Suprapubic skin (tissue), 4 donors: ENCODE measurements at places on chromosomes 7 and 10. TPM values are rescaled to one million over a fixed set of nuclear protein-coding genes. Genes with fewer than 3 reads are reported as not detected.
A peak's percentile ranks its signal among the peaks of the same experiment; 100 is the strongest.

Gene ANKRD30A
- not detected for total RNA-seq

GRCh38 chr10:124078714-124079113 is 14.7 kb downstream of the CHST15 start:
- no peak overlapping the region for H3K27ac ChIP-seq
- no peak for DNase-seq
- no peaks in the 10 kb centered on the region for H3K27me3 ChIP-seq
- peaks cover 15% of the 10 kb centered on the region for H3K4me1 ChIP-seq
- no peak overlapping the region for H3K4me3 ChIP-seq
- H3K36me3 ChIP-seq, result no peaks in the 10 kb centered on the region

GRCh38 chr10:70303730-70304129 is 19.9 kb upstream of the NPFFR1 start:
- no peaks in the 10 kb centered on the region for H3K36me3 ChIP-seq
- no peak for DNase-seq
- no peak overlapping the region for H3K4me3 ChIP-seq
- no peak overlapping the region for H3K27ac ChIP-seq
- H3K27me3 ChIP-seq, result no peaks in the 10 kb centered on the region
- H3K4me1 ChIP-seq, result no peaks in the 10 kb centered on the region

- H3K4me1 ChIP-seq, result no peaks in the 10 kb centered on the region
- H3K36me3 ChIP-seq, result no peaks in the 10 kb centered on the region
- H3K27me3 ChIP-seq, result peaks cover 9% of the 10 kb centered on the region
Observed at GRCh38 chr7:69335331-69335730, 262.9 kb upstream of the AUTS2 start.

GRCh38 chr10:122559228-122559627 is 1.3 kb upstream of the DMBT1 start:
- H3K4me3 ChIP-seq, result no peak overlapping the region
- no peak overlapping the region for H3K27ac ChIP-seq
- no peak for DNase-seq
- peaks cover 16% of the 10 kb centered on the region for H3K4me1 ChIP-seq
- H3K27me3 ChIP-seq, result peaks cover 9% of the 10 kb centered on the region
- no peaks in the 10 kb centered on the region for H3K36me3 ChIP-seq

DNA sequence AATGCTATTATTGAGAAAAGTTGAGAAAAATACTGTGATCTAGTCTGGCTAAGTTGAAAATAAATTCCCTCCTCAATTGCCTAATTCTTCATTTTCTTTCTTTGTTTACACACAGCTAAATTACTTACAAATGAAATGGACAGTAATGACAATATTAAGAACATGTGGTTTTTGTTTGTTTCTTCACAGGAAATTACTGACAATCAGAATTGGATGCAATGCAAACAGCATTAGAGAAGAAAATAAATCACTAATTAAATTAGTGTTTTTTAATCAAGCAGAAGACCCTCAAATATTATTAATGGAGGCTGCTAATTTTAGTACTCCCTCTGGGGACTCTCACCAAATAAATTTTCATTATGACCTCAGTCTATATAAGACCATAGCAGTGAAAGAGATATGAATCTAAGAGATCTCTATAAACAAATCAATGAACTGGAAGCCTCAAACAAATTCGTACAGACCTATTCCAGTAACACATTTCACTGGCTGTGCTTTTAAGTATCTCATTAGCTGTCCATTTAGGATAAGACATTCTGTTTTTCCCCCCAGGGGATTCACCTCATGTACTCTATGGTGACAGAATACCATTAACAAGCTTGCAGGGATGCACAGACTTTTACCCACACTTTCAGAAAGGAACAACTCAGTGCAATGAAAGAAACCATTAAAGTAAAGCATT is 202.0 kb upstream of the DGKB start:
- no peak overlapping the region for H3K27ac ChIP-seq
- H3K27me3 ChIP-seq, result no peaks in the 10 kb centered on the region
- no peaks in the 10 kb centered on the region for H3K4me1 ChIP-seq
- H3K36me3 ChIP-seq, result no peaks in the 10 kb centered on the region

DNA sequence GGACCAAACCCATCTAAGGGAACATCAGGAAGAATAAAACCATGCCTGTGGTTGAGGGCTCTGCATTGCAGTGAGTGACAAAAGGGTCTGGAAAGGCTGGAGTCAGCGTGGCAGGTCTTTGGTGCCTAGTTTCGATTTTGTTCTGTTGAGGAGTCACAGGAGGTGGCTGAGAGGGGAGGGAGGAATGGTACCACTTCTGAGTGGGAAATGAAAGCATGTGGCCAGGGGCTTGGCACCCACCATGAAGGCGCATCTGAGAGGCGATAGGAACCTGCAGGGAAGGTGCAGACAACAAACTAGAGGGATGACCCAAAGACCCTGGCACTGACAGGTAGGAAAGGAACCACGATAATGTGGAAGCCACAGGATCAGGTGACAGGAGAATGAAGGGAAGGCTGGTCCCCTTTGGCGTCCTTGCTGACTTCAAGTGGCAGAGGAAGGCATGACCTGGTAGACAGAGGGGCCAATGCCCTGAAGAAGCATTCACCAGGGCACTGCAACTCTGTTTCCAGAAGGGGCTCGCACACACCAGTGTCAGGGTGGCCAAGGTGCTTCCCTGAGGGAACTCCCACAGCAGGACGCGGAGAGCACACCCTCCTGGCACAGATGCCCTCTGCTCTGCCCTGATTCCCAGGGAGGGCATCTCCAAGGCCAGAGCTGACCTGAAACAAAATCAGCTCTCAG is 41.7 kb downstream of the HIPK2 start:
- no peak overlapping the region for H3K4me3 ChIP-seq
- H3K36me3 ChIP-seq, result no peaks in the 10 kb centered on the region
- DNase-seq, result no peak
- no peaks in the 10 kb centered on the region for H3K27me3 ChIP-seq
- peaks cover 62% of the 10 kb centered on the region for H3K4me1 ChIP-seq

GRCh38 chr7:130993671-130994365 is 259.8 kb upstream of the KLF14 start:
- DNase-seq, result no peak
- peak overlapping the region; percentile 92 for H3K27ac ChIP-seq
- no peaks in the 10 kb centered on the region for H3K27me3 ChIP-seq
- no peaks in the 10 kb centered on the region for H3K36me3 ChIP-seq
- peak overlapping the region; percentile 8 for H3K4me3 ChIP-seq
- peaks cover 94% of the 10 kb centered on the region for H3K4me1 ChIP-seq
